ENCODE measurements at places on chromosomes 4 and X.

- H3K4me3 ChIP-seq, result no peak overlapping the region
- no peak for DNase-seq
- no peak overlapping the region for H3K27ac ChIP-seq
These were observed 12.2 kb downstream of the EPHA5 start for GRCh38 chr4:65658117-65658516.

DNA sequence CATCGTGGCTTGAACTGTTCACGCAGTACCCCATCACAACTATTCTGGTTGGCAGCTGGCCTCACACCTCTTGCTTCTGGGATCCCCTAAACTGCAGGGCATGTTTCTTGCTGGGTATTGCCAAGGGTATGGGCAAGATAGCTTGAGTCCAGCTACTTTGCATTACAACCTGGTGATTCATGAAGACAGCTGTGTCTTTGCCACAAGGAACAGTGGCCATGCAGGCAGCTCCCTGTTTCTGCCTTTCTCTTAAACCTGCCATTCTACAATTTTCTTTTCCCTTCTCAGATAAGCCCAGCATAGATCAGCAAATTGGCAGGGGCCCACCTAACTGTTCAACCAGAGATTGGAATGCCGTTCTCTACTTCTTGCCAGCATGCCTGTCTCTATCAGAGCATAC, 42.8 kb downstream of the TENM3 start:
- no peak for DNase-seq
- no peaks in the 10 kb centered on the region for H3K36me3 ChIP-seq
- H3K27ac ChIP-seq, result no peak overlapping the region
- H3K27me3 ChIP-seq, result no peaks in the 10 kb centered on the region
- no peaks in the 10 kb centered on the region for H3K4me1 ChIP-seq

DNA sequence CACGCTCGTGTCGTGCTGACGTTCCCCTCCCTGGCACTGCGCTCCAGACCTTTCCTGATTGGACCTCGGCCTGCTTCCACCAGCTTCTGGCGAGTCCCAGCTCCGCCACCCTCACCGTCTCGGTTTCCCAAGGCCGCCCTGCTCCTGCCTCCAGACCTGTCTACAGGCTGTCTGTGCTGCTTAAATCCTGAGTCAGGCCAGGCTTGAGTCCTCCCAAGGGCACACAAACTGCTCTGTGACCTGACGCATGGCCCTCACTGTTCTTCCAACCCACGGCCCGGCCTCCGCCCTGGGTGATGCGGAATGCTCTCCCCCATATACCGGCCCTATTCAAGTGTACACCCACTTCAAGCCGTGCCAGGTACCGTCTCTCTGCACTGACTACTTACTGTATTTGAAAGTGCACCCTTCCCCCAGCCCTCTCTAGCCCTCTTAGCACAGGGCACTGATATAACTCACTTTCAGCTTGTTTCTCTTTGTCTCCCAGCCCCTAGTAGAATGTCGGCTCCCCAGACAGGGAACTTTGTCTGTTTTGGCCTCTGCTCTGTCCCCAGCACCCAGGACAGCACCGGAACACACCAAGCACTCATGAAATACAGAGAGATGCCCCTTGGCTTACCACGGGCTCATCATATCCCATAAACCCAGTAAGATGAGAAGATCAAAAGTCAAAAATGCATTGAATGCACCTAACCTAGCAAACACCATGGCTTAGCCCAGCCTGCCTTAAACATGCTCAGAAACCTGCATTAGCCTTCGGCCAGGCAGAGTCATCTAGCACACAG, 63.1 kb upstream of the AFAP1 start:
- H3K36me3 ChIP-seq, result no peaks in the 10 kb centered on the region
- H3K27ac ChIP-seq, result no peak overlapping the region
- no peaks in the 10 kb centered on the region for H3K4me1 ChIP-seq
- DNase-seq, result no peak
- H3K27me3 ChIP-seq, result no peaks in the 10 kb centered on the region
- no peak overlapping the region for H3K4me3 ChIP-seq

- no peak overlapping the region for H3K4me3 ChIP-seq
- no peak overlapping the region for H3K27ac ChIP-seq
- H3K27me3 ChIP-seq, result no peaks in the 10 kb centered on the region
- no peaks in the 10 kb centered on the region for H3K4me1 ChIP-seq
- no peaks in the 10 kb centered on the region for H3K36me3 ChIP-seq
These were observed 104.5 kb downstream of the SCD5 start for GRCh38 chr4:82694046-82694445.

- DNase-seq, result no peak
- peaks cover 76% of the 10 kb centered on the region for H3K4me1 ChIP-seq
- no peaks in the 10 kb centered on the region for H3K27me3 ChIP-seq
- H3K36me3 ChIP-seq, result peaks cover 8% of the 10 kb centered on the region
- peak overlapping the region; percentile 78 for H3K27ac ChIP-seq
These were observed 15.3 kb downstream of the RNF4 start for GRCh38 chr4:2484185-2484584.

DNA sequence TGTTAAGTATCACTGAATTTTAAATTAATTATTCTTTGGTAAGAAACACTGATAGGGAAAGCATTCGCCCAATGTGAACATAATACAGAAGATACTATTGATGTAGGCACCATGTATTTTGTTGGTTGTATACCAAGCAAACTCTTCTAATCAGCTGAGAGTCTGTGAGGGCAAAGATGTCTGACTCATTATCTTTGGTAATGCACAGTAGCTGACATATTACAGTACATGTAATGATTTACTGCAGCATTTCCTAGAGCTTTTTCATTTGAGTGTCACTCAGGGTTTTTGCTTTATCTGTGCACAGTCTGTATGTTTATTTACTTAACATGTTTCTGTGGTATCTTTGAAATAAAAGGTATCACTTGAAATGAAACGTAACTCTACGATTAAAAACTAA, 49.2 kb downstream of the CENPVL3 start:
- DNase-seq, result no peak
- H3K27me3 ChIP-seq, result no peaks in the 10 kb centered on the region
- H3K4me1 ChIP-seq, result no peaks in the 10 kb centered on the region

DNA sequence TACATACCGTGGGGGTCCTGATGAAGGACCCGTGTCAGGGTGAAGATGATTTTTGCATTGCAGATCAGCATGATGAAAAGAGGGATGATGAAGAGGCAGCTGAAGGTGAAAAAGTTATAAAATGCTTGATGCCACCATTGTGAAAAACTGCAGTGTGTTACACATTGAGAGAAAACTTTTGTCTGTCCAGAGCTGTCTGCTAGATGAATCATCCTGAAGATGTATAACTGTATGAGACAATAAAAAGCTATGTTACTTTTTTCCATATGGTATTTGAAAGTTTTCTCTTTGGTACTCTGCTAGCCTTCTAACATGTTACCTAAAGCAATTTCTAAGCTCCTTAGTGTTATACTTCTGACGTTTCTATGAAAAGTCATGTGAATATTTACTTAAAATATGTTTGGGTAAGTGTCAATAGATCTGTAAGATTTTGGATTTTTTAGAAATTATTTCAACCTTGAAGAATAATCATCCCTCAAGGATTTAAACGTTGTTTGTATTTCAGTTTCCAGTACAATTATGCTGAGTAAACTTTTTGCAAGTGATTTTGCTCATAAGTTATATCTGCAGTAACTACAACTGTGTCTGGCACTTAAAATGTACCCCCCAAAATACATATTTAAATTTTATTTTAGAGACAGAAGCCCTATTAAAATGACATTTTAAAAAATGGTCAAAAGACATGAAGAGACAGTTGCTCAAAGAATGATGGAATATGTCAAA, 9.5 kb downstream of the GNRHR start:
- no peak overlapping the region for H3K4me3 ChIP-seq
- no peak overlapping the region for H3K27ac ChIP-seq
- H3K36me3 ChIP-seq, result no peaks in the 10 kb centered on the region
- no peaks in the 10 kb centered on the region for H3K27me3 ChIP-seq
- no peaks in the 10 kb centered on the region for H3K4me1 ChIP-seq
- DNase-seq, result no peak
